ENCODE measurements at places on chromosomes 5 and 9. TPM values are rescaled to one million over a fixed set of nuclear protein-coding genes. Genes with fewer than 3 reads are reported as not detected.

GRCh38 chr5:167644619-167645018 is 646.8 kb upstream of the WWC1 start:
- DNase-seq = no peak
- H3K4me3 ChIP-seq = no peak overlapping the region
- no peaks in the 10 kb centered on the region for H3K4me1 ChIP-seq
- no peaks in the 10 kb centered on the region for H3K27me3 ChIP-seq
- no peaks in the 10 kb centered on the region for H3K36me3 ChIP-seq

DNA sequence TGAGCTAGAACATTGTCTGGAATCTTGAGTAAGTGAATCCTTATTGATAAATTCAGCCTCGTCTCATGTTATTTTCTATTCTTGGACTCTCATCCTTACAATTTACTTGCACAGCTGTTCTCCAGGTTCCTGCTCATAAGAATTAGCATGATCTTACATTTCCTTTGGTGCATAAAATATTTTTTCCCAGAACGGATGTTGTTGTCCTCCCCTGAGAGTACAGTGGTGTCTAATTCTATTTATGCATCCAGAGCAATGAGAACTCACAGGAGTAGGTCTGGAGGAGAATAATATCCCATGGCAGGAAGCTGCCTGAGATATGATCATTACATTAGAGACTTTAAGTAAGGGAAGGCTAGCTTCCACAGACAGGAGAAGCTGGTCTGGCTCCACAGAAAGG is 178.4 kb upstream of the MAST4 start:
- no peaks in the 10 kb centered on the region for H3K27me3 ChIP-seq
- H3K4me3 ChIP-seq = no peak overlapping the region
- H3K36me3 ChIP-seq = no peaks in the 10 kb centered on the region
- no peak for DNase-seq
- no peaks in the 10 kb centered on the region for H3K4me1 ChIP-seq
- H3K27ac ChIP-seq = no peak overlapping the region

GRCh38 chr9:16601991-16602390 is 268.5 kb downstream of the BNC2 start:
- H3K4me3 ChIP-seq = no peak overlapping the region
- no peaks in the 10 kb centered on the region for H3K36me3 ChIP-seq
- H3K27me3 ChIP-seq = no peaks in the 10 kb centered on the region
- no peak for DNase-seq

DNA sequence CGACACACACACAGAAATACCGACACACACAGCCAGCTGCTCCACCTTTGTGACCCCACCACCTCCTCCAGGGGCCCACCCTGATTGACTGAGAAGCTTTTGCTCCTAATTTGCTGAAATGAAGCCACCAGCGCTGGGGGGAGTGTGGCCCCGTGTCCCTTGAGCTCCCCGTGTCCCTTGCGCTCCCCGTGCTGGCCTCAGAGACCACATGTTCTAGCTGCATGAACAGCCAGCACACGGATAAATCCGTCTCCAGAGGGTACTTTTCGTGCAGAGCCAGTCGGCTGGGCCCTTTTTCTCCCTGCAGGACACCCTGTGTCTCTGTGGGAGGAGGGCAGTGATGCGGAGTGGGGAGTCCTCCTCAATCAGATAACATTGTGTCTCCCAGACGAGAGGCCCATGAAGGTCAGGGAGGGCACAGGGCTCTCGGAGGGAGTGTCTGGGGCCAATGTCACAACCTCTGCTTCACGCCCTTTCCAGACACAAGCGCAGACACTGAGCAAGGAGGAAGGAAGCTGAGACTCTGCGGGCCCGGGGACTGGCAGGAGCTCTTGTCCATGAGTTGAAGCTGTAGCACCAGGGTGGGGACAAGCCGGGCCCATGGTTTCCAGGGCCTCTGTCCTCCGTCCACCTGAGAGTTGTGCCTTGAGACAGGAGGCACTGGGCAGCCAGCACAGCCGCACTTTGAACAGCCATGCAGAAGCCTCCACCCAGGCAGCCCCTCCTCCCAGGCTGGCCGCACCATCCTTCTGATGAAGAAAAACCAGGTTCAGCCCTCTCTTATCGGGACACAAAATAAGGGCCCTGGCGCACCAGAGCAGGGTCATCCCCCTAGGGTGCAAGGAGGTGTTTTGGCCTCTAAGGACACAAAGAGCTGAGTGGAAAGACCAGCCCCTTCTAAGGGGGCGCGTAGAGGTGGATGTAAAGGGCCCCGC is 36.4 kb upstream of the SLC6A19 start:
- H3K27me3 ChIP-seq = no peaks in the 10 kb centered on the region
- H3K4me3 ChIP-seq = no peak overlapping the region
- H3K36me3 ChIP-seq = no peaks in the 10 kb centered on the region
- H3K4me1 ChIP-seq = peaks cover 15% of the 10 kb centered on the region

DNA sequence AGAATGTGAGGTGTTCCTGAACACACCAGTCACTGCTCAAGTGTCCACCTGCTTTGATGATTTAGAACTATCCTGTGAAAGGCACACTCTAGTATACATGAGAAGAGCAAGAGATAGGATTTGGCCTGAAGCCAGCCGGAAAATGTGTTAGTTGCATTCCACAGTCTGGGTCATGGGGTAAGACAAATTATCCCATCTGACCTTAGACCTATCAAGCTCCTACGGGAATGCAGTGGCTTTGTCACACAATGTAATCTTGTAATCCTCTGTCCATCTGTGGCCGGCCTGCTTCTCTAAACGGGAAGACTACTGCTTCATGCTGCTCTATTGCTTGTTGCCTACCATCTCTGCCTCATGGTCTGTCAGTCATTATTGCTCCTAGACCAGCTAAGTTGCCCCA is 92.4 kb upstream of the PRRC1 start:
- no peaks in the 10 kb centered on the region for H3K4me1 ChIP-seq
- no peak overlapping the region for H3K27ac ChIP-seq
- H3K27me3 ChIP-seq = no peaks in the 10 kb centered on the region
- no peak overlapping the region for H3K4me3 ChIP-seq
- no peaks in the 10 kb centered on the region for H3K36me3 ChIP-seq

DNA sequence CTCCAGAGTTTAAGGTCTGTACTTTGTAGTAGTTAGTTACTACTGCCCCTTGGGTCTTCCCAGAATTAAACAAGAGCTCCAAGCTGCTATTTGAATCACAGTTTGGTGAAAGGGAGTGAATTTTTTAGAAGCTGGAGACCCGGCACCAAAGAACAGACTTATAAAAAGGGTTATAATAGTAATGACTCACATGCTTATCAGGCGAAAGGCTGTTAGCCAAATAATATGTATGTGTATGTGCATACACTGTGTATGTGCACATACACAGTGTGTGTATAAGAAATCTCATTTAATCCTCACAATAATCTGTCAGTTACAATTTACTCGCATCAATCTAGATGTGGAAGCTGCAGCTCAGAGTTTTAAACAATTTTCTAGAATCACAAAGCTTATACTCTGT is 59.5 kb upstream of the ITGA1 start:
- no peaks in the 10 kb centered on the region for H3K36me3 ChIP-seq
- no peak overlapping the region for H3K4me3 ChIP-seq
- H3K27me3 ChIP-seq = no peaks in the 10 kb centered on the region
- H3K4me1 ChIP-seq = peaks cover 4% of the 10 kb centered on the region
- DNase-seq = no peak
- peak overlapping the region; percentile 57 for H3K27ac ChIP-seq

DNA sequence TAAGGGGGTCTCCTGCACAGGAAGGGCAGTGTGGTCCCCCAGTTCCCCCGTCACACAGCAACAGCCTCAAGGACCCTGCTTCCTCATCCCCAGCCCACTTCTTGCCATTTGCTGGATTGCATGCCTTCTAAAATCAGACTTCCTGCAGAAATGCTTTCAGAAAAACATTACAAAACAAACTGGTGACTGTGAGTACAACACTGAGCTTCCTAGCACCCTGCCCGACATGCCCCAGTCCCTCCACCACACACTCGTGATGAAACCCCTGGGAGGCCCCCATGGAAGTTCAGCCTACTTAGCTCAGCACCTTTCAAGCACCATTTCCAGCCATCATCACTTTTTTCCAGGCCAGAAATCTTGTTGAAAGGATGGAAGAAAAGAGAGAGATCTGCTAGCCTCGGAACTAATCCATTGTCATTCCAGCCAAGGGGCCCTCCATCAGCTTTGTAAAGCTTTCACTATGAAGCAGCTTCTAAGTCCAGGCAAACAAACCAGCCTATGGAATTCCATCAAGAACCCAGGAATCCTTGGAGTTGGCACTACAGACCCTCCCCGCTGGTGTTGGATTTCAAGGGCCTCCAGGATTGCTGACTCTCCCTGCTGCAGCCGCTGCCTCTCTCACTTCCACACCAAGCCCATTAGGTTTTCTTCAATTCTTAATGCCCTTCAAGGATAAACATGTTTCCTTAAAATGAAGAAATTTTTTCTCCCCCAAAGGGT is 114.6 kb downstream of the C5orf15 start:
- H3K27me3 ChIP-seq = no peaks in the 10 kb centered on the region
- H3K4me3 ChIP-seq = no peak overlapping the region
- H3K36me3 ChIP-seq = no peaks in the 10 kb centered on the region
- no peak for DNase-seq

DNA sequence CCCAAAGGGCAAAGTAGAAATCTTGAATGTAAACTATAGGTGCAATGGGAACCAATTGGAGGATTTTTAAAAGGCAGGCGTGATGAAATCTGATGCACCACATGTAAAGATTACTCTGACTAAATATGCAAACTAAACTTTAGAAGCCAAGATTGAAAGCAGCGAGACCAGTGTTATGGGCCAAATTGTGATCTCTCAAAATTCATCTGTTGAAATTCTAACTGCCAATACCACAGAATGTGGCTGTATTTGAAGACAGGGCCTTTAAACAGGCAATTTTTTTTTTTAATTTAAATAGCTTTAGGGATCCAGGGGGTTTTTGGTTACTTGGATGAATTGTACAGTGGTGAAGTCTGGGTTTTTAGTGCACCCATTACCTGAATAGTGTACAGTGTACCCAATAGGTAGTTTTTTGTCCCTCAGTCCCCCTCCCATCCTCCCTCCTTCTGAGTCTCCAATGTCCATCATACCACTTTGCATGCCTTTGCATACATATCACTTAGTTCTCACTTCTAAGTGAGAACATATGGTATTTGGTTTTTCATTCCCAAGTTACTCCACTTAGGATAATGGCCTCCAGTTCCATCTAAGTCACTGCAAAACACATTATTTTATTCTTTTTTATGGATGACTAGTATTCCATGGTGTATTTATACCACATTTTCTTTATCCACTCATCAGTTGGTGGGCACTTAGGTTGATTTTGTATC is 69.7 kb downstream of the DRD1 start:
- H3K4me1 ChIP-seq = no peaks in the 10 kb centered on the region
- no peaks in the 10 kb centered on the region for H3K36me3 ChIP-seq
- no peaks in the 10 kb centered on the region for H3K27me3 ChIP-seq
- DNase-seq = no peak
- no peak overlapping the region for H3K4me3 ChIP-seq
- no peak overlapping the region for H3K27ac ChIP-seq

DNA sequence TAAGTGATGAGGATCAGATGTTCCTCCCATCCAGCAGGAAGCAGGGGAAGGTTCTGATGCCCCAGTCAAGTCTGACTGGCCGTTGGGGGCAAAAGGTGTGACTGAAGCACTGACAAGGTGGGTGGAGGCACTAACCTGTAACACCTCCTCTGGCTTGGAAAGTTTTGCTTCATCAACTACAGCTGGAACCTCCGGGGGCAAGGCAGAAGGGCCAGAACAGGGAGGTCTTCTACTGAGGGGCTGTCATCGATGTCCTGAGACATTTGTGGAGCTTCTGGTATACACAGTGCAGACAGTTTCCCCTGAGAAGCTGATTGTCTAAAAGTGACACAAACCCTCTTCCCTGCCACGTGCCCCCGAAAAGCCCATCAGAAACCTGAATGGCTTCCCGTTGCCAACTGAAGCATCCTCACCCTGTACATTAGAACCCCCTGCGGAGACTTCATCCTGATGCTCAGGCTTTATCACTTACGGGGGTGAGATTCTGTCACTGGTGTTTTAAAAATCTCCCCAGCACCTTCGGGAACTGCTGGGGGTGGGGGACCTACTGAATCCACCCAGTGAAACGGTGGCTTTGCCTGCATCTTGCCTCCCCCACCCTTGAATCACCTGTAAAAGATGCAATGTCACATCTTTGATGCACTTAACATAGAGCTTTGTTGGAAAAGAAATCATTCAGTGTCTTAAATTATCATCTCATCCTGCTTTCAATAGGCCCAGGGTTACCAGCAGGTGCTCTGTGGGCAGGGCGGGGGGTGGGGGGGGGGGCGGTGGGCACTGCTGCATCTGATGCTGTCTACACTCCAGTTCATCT is 24.6 kb downstream of the TRAF1 start:
- H3K36me3 ChIP-seq = no peaks in the 10 kb centered on the region
- H3K27ac ChIP-seq = no peak overlapping the region
- no peak overlapping the region for H3K4me3 ChIP-seq
- DNase-seq = no peak
- no peaks in the 10 kb centered on the region for H3K4me1 ChIP-seq

DNA sequence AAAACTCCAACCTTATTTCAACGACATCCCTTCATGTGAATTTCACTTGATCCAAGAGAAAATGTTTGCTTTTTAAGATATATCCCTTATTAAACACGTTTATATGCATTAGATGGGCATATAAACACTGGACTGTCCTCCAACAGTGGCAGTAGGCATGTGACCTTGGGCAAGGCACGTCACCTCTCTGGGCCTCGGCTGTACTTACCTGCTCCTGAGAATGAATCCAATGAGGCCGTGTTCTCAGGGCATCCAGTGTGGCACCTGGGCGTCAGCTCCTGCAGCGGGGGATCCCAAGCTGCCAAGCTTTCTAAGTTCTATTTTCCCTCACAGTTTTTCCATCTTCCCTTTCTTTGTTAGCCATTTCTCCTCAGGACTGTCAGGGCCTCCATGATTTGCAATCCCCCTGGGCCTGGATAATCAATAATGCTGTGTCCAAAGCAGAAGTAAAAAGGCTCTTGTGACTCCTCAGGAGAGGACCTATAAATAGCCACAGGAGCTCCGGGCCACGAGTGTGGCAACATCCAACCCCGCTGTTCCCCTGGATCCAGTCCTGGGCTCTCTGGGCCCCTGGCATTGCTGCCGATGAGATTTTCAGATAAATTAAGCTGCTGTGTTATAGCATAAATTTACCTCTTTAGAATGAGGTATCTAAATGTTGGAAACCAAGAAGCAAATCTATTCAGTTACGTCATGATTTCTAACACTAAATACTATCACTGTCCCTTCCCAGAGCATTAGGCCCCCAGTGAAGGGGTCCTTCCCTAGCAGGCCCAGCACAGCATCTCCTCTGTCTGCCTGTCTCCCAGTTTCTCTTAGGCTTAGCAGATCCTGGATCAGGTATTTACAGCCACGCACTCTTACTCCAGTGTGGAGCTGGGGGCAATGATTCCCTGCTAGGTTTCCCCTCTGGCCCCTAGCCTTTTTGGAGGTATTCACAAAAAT is 76.8 kb downstream of the PTPN3 start:
- no peaks in the 10 kb centered on the region for H3K4me1 ChIP-seq
- H3K27me3 ChIP-seq = no peaks in the 10 kb centered on the region
- peak overlapping the region; percentile 11 for H3K27ac ChIP-seq
- H3K36me3 ChIP-seq = no peaks in the 10 kb centered on the region

The PLCXD3 gene
- 3.8 TPM for total RNA-seq

The SURF1 gene
- total RNA-seq = 45.9 TPM

The PCDHGC3 gene
- total RNA-seq = 41.6 TPM

The LURAP1L gene
- total RNA-seq = 12.3 TPM

The LECT2 gene
- total RNA-seq = not detected

Data from breast epithelium (tissue), 4 donors.